NCI-H2171 treated with DMSO at 0.1 percent for 48 hours (cell line): ENCODE measurements at places on chromosomes 1 and 21.
A peak's percentile ranks its signal among the peaks of the same experiment; 100 is the strongest.

- DNase-seq: no peak
Observed at GRCh38 chr21:31289702-31290101, 54.4 kb downstream of the TIAM1 start.

DNA sequence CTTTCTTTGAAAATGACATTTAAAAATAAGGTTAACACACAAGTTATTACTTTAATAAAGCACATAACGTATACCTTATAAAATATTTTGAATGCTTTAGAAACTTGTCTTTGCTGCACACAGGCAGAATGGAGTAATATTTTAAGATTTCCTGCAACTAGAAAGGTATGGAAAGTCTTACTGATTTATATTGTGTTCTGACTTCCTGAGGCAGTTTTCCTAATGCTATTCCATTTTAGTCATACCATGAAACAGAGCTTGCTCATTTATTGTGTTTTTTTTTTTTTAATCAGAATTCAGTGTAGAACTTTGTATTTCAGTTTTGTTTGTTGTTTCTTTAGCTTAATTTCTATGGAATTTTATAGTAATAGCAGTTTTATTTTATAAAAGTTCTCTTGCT lies 60.9 kb upstream of the S1PR1 start:
- no peak for DNase-seq

DNA sequence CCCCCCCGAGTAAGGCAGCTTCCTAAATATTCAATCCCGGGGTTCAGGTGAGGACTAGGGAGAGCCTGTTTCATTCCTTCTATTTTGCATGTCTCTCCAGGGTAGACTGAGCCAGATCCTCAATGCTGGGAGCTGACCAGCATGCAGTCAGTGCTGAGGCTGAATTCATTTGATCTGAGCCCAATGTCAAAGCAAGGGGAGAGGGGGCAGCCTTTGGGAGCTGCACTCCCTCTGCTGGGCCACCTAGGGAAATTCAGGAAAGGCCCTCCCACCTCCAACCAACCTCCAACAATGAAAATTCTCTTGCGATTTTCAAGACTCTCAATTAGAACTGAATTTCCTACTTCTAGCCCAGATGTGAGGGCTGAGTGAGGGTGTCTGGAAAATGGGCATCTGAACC lies 371.2 kb downstream of the NPHP4 start:
- DNase-seq: peak; percentile 21

- no peak for DNase-seq
Observed at GRCh38 chr1:182119631-182120030, 58.1 kb upstream of the ZNF648 start.

DNA sequence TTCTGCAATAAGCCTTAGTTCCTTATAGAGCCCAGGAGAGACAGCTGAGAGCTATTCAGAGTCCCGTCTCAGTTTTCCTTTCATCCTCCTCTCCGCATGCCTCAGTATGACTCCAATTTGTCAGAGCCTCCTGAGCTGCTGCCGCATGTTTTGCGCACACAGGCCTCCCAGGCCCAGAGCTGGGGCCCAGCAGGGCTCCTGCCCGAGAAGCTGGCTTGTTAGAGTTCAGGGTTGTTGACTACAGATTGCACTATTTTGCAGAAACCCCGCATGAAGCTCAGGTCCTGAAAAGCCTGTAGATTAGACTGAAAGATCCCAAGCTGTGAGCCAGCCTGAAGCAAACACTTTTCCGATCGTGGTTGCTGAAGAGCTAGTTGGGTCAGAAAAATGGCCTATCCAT lies 51.5 kb downstream of the IGSF5 start:
- DNase-seq: no peak

- no peak for DNase-seq
Observed at GRCh38 chr1:23615423-23615822, 56.1 kb upstream of the ID3 start.

DNA sequence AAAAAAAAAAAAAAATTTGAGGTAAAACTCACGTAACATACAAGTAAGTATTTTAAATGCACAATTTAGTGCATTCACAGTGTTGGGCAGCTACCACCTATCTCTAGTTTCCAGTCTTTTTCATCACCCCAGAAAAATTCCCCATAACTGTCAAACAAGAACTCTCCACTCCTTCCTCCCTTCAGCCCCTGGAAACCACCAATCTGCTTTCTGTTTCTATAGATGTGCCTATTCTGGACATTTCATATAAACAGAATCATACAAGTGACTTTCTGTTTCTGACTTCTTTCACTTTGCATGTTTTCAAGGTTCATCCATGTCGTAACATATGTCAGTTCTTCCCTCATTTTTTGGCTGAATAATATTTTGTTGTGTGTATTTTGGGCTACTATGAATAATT lies 24.9 kb upstream of the ETS2 start:
- no peak for DNase-seq

- no peak for DNase-seq
Observed at GRCh38 chr1:6470132-6471085, 4.4 kb upstream of the TNFRSF25 start.

GRCh38 chr1:43077273-43077672 lies 94.8 kb downstream of the EBNA1BP2 start:
- DNase-seq: no peak

DNA sequence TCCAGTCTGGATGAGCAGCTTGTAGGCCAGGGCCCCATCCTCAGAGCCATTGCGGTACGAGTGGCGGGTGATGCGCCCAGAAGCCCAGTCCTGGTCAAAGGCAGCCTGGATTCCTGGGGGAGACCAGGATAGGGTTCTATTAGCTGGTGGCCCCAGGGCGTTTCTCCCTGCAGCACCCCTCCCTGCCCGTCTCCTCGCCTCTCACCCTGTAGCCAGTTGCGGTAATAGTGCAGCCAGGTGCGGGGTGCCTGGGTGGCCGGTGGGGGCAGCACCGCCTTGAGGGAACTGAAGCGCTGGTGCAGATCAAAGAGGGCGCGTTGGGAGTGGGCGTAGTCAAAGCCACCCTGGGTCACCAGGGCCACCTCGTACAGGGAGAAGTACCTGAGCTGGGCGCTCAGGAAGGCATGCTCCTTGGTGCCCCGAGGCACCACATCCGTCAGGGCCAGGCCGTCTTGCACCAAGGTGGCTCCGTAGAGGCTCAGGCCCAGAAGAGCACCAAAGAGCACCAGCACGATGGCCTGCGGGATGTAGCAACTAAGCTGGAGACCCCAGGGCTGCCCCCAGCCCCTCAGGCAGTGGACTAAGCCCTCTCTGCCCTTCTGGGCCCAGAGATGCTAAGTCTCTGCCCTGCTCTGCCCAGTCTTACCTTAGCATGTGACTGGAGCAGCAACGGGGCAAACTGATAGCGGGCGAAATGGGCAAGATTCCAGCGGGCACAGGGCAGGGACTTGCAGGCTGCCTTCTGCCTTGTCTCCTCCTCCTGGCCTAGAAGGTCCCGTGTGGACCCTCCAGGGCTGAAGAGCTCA lies 15.7 kb downstream of the PTCH2 start:
- DNase-seq: no peak

- DNase-seq: no peak
Observed at GRCh38 chr1:173220157-173220556, 13.0 kb upstream of the TNFSF4 start.

GRCh38 chr1:160429702-160430535 lies 29.6 kb downstream of the VANGL2 start:
- DNase-seq: no peak

DNA sequence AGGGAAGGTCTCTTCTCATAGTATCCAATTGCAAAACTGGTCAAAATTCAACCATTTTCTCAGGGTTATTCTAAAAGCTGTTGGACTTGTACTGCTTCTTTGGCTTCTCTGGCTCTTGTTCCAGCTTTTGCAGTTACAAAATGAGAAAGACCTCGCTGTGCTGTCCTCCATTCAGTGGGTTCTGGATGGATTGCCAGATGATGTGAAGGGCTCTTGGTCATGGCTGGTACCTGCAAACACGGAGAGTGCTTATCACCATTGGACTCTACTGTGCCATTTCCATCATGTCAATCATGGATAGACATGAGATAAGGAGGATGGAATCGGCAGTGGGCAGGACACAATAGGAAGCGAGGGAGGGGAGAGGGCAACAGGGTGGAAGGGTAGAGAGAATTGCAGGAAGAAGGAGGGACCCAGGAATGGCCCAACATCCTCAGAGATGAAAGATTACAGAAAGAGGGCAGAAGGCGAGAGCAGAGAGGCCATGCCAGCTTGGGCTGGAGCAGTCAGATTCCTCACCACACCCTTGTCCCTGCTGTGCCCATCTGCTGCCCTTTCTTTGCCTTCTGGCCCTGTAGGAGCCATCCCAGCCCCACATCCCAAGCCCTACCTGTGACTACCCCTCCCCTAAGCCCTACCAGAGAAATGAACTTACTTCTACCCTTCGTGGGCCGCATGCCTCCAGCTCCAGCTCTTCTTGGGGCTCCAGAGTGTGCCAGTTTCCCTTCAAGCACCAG lies 70.3 kb downstream of the HIVEP3 start:
- DNase-seq: peak; percentile 17

GRCh38 chr1:59375321-59376220 lies 78.7 kb downstream of the FGGY start:
- DNase-seq: no peak

DNA sequence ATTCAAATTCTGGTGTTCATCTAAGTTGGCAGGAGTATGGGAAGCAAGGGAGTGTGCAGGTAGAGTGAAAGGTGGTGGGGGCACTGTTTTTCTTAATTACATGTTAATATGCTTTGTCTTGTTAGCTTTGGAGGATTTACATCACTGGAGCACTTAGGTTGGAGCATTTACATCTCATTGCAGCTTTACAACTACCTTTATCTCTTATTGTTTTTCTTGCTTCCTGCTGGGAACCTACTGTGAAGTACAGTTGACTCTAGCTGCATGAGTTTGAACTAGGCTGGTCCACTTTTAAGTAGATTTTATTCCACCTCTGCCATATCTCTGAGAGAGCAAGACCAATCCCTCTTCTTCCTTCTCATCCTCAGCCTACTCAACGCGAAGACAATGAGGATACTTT lies 554.8 kb upstream of the B3GALT2 start:
- no peak for DNase-seq

DNA sequence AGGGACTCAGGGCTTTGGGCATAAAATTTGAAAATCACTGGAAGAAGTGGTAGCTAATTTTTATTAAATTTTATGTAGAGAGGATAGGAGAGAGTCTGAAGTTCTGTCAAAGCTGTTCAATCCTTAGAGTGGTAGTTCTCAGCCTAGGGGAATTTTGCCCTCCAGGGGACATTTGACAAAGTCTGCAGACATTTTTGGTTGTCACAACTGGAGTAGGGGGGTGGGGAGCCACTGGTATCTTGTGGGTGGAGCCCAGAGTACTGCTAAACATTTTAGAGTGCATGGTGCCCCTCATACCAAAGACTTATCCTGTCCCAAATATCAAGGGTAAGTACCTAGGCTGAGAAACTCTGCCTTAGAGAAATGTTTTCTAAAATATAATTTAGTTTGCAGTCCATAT lies 30.2 kb downstream of the RASAL2 start:
- DNase-seq: no peak

GRCh38 chr1:231231511-231231910 lies 9.5 kb upstream of the GNPAT start:
- DNase-seq: no peak

GRCh38 chr1:211637066-211637465 lies 38.4 kb downstream of the NEK2 start:
- no peak for DNase-seq

DNA sequence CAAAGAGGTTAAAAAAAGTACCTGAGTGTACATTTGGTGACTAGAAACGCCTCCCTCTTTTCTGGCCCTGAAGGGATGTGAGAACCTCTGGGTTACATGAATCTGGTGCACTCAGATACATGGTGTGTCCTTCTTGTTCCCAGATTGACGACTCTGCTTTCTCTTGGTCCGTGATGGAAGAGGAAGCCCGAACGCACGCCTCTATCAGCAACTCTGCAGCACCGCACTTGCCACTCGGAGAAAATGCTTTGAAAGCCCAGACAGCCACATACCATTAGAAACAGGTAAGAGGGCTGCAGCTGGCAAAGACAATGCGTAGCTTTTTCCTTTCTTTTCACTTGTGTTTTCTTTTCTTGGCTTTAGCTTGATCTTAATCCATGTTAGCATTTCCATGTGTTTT lies 21.1 kb upstream of the ZBTB21 start:
- DNase-seq: no peak

GRCh38 chr1:78759881-78760280 lies 110.2 kb downstream of the IFI44 start:
- DNase-seq: no peak

- no peak for DNase-seq
Observed at GRCh38 chr1:165876121-165876520, 48.7 kb downstream of the UCK2 start.

DNA sequence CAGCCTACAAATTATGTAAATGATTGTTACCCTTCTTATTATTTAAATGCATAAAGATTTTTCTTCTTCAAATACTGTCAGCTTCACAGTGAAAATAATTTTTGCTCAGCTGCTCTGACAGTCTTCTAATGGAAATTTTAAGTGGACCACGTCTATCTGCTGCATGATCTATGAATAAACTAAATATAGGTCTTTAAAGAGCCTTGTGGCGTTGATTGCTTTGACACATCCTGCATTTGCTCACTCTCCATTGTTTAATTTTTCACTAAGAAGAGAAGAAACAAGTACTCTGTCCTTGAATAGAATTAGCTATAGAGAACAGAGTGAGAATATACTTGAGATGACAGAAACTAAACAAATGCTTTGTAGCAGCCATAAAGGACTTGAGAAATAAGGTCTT lies 826.1 kb downstream of the MRPL39 start:
- no peak for DNase-seq

DNA sequence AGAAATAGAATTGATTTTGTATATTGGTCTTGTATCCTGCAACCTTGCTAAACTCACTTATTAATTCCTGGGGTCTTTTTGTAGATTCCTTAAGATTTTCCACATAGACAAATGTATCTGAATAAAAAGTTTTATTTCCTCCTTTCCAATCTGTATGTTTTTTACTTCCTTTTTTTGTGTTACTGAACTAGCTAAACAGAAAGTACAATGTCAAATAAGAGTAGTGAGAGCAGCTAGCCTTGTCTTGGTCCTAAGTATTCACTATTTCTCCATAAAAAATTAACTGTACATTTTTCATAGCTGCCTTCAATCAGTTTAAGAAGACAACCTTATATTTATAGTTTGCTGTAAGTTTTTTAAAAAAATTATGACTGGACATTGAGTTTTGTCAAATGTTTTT lies 74.9 kb downstream of the FASLG start:
- no peak for DNase-seq

DNA sequence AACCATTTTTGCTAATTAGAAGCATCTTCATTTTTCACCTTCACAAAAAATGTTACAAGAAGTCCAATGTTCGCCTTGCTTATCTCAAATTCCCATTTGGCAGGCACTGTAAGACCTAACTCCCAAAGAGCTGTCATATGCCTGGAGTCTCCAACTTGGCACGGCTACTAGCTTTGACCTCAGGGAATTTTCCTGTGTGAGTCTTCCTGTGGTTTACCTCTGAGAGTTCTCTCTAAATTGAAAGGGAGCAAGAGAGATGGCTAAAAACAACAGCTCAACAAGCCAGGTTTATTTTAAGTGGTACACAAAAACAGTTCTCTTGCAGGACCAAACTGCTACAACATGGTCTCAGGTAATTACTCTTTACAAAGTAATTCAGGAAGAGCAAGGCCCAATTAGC lies 756.0 kb upstream of the ADGRL2 start:
- DNase-seq: no peak

GRCh38 chr1:11522400-11523235 lies 43.7 kb downstream of the DISP3 start:
- DNase-seq: no peak

- no peak for DNase-seq
Observed at GRCh38 chr1:165516469-165516868, 27.3 kb upstream of the LRRC52 start.

GRCh38 chr1:20107351-20107750 lies 12.0 kb downstream of the PLA2G2D start:
- DNase-seq: peak; percentile 5

GRCh38 chr1:166972826-166973225 lies 2.5 kb downstream of the ILDR2 start:
- DNase-seq: no peak

GRCh38 chr1:233015965-233016364 lies 65.6 kb downstream of the NTPCR start:
- no peak for DNase-seq
